ENCODE measurements at places on chromosomes 2 and 18. TPM values are rescaled to one million over a fixed set of nuclear protein-coding genes. Genes with fewer than 3 reads are reported as not detected.

DNA sequence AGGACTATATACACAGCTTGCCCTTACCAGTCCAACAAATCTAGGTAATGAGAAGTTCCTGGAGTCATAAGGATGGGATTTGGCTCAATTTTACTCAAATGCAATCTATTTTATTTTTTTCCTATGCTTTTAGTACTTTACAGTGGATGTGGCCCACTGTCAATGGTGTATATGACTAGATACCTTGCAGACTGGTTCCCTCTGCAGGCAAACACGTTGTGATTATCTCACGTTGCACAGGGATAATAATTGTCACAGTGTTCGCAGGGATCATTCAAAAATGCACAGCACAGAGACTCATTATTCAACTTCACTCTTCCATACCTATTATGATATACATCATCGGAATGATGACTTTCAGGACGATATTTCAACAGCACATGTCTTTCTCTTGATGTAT lies 359.7 kb downstream of the MBD2 start:
- H3K4me3 ChIP-seq: no peak overlapping the region
- DNase-seq: no peak
- no peaks in the 10 kb centered on the region for H3K36me3 ChIP-seq

DNA sequence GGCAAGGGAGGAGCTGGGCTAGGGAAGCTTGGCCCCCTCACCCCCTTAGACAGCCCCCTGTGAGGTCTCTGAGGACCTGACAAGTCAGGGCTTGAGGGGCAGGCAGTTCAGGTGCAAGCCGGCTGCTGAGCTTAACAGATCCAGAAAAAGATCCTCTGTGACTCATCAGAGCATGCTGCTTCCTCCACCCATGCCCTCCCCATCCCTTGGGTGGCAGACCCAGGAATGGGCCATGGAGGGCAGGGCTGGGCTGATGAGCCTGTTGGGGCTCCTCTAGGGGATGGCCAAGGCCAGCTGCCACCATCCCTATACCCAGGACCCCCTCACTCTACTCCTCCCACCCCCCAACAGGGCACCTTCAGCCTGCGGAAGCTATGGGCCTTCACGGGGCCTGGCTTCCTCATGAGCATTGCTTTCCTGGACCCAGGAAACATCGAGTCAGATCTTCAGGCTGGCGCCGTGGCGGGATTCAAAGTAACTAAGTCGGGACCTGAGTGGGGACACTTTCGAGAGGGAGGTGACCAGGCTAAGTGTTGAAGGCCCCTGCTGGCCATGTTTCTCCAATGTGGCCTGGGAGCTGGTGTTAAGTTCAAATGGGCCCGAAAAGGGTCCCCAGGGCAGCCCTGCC lies 1.9 kb downstream of the SLC11A1 start:
- no peaks in the 10 kb centered on the region for H3K27me3 ChIP-seq
- no peak overlapping the region for H3K27ac ChIP-seq
- H3K4me1 ChIP-seq: no peaks in the 10 kb centered on the region
- no peaks in the 10 kb centered on the region for H3K36me3 ChIP-seq
- H3K4me3 ChIP-seq: no peak overlapping the region
- DNase-seq: no peak

DNA sequence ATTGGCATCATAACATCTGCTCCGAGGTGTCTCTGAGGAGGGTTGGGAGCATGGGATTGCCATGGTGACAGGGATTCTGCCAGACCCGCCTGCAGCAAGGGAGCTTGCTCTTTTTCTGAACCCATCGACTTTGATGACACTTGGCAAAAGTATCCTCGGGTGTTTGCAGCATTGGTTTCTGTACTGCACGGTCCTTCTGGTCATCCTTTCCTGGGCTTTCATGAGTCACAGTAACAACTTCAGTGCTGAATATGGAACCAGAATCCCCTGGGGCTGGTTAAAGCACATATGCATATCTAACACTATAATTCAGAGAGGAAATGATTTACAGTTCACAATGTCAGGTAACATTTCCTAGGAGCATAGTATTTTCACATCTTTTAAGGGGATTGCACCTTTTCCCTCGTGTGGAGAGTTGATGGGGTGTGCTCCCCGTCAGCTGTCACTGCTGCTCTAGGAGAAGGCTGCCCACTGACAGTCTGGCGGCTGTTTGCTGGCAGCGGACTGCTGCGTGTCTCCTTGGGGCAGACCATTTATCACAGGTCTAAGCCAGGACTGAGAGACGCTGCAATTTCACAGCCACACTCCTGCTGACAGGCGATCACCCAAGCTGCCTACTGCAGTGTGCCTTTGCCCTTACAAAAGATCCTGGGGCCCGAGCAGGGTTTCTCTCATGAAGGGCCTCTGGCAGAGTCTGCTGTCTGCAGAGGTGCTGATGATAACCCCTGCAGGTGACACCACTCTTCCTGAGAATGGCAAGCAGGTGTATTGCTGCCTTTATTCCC lies 425.3 kb downstream of the THSD7B start:
- no peaks in the 10 kb centered on the region for H3K27me3 ChIP-seq
- H3K4me1 ChIP-seq: no peaks in the 10 kb centered on the region
- no peak for DNase-seq
- H3K27ac ChIP-seq: no peak overlapping the region

DNA sequence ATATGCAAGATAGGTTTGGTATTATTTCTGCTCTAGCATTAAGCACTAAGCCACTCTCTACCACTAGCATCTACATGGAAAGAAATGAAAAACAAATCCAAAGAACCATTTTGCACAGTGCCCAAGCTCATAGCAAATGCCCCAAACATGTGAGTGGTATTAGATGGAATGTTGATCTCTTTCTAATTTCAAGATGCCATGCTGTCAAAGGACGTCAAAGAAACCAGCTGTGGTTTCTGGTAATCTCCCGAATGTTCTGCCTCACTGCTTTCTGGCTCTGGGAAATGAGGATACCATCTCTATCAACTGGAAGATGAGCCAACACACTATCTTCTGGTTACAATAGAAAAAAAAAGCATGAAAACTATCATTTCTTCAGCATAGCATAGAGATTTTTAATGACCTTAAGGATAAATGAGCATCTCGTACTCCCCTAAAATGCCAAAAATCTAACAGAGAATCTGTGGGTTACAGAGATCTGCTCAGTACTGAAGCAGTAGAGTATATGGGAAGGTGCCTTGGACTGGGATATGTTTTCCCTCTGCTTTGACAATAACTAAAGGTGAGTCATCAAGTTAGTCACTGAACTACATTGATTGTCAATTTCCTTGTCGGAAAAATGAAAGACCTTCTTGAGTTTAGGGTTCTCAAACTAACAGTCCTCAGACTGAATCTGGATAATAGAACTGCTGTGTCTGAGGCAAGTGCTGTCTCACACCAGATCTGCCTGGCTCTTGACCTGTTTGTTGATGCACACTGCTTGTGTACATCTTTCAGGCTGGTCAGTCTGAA lies 244.8 kb upstream of the NCKAP5 start:
- H3K4me1 ChIP-seq: no peaks in the 10 kb centered on the region
- no peak for DNase-seq
- no peak overlapping the region for H3K27ac ChIP-seq
- no peak overlapping the region for H3K4me3 ChIP-seq
- H3K27me3 ChIP-seq: no peaks in the 10 kb centered on the region

- H3K27me3 ChIP-seq: 0 out of 2 replicates have a peak, but pooled peaks cover 4% of the 10 kb centered on the region
- H3K27ac ChIP-seq: no peak overlapping the region
- no peaks in the 10 kb centered on the region for H3K4me1 ChIP-seq
- H3K4me3 ChIP-seq: no peak overlapping the region
- DNase-seq: no peak
These were observed 112.0 kb upstream of the PNPT1 start for GRCh38 chr2:55805686-55806085.

Gene DSC3
- total RNA-seq: 1.8 TPM

Gene B3GNT2
- total RNA-seq: 59.6 TPM
